Effector CD4-positive, alpha-beta T cell (primary cell): ENCODE measurements at places on chromosomes 7 and 10.
A peak's percentile ranks its signal among the peaks of the same experiment; 100 is the strongest.

- DNase-seq: no peak
These were observed 135.3 kb upstream of the FAM3C start for GRCh38 chr7:121531175-121532070.

GRCh38 chr7:108735814-108736213 is 166.1 kb downstream of the DNAJB9 start:
- DNase-seq: no peak

DNA sequence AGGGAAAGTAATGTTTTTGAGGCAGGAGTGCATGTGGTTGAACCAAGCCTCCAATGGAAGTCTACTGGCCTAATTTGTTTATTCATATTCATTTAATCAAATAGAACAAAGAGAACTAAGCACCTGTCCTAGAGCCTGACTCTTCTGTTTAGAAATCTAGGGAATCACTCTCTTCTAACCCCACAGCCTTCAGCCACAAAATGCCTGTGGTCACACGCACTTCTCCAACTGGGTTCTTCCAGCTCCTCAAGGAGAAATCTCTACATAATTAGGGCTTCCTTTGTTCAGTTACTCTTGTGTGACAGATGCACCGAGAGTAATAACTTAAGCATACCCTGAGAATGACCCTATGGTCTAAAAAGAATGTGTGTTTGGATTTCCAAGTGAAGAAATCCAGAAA is 133.7 kb upstream of the NAMPT start:
- DNase-seq: no peak

DNA sequence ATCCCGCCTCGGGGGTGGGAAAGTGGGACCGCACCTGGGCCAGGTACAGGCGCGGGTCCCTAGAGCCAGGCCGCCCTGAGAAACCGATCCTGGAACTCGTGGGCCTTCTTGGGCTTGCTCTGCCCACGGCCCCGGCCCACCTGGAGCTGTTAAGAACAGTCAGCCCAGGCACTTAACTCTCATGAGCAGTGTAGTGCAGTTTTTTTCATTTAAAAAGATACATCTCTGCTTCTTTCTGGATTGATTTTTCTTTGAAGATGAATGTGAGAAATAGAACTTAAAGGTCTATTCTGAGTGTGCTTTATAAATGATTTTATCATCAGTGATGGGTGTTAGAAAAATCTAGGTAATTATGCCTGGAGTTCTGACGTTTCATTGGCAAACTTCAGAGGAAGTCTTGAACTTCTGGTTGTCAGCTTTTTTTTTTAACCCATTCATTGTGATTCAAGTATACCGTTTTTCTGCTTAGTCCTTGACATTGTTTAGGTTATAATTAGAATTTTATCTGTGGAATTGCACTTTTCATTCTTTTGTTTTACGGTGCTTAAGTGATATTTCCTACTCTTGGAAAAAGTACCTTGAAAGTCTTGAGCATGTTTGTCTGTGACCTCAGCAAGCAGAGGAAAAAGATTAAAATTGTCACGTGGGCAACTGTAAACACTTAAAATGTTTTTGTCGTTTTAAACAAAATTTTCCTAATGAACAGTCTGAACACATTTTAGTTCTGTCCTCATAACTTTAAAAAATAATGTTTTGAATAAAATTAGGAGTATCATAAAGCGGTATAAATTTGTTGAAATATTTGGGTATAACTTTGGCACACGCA is 906 bp downstream of the CDK1 start:
- no peak for DNase-seq

DNA sequence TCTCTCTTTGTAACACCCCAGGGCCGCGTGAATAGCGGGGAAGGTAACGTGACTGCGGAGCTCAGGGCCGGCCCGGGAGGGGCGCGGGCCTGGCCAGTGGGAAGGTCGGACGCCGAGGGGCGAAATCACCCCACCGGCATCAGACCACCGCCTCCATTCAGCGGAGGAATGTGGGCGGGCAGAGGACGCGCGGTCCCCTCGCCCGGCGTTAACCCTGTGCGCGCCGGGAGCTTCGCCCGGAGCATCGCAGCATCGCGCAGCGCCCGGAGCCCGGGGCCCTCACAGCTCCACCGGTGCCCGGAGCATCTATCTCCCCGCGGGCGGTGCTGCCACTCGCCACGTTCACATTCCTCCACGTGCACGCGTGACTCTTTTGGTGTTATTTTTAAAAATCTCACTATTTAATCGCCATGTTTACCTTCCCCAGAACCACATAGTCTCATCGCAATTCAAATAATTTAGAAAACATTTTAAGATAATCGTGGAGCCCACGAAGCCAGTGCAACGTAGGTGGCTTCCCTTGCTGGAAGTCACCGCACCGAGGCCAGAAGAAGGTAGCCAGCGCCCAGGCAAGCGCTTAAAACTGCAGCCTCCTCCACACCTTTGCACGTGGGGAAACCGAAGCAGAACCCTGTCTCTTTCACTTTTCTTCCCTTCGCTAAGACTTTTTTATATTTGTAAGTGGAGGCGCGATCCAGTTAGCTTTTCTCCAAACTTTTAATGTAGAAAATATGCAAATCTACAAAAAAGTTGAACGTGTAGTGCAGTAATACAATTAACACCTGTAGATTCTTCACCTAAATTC is 21.8 kb downstream of the FGFBP3 start:
- DNase-seq: peak; percentile 7

GRCh38 chr7:2224934-2225333 is 7.8 kb downstream of the MAD1L1 start:
- DNase-seq: no peak

- no peak for DNase-seq
These were observed 123.3 kb downstream of the TWIST1 start for GRCh38 chr7:18993933-18994668.

GRCh38 chr10:45064998-45065397 is 64.3 kb downstream of the ZNF22 start:
- no peak for DNase-seq

DNA sequence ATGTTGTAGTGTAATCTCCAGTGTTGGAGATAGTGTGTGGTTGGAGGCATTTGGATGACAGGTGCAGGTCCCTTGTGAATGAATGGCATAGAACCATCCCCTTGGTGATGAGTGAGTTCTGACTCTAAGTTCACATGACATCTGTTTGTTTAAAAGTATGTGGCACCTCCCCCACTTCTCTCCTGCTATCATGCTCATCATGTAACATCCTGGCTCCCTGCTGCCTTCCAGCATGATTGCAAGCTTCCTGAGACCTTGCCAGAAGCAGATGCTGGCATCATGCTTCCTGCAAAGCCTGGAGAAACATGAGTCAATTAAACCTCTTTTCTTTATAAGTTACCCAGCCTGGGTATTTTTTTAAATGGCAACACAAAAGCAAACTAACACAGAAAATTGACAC is 499.0 kb upstream of the SEMA3D start:
- DNase-seq: no peak

DNA sequence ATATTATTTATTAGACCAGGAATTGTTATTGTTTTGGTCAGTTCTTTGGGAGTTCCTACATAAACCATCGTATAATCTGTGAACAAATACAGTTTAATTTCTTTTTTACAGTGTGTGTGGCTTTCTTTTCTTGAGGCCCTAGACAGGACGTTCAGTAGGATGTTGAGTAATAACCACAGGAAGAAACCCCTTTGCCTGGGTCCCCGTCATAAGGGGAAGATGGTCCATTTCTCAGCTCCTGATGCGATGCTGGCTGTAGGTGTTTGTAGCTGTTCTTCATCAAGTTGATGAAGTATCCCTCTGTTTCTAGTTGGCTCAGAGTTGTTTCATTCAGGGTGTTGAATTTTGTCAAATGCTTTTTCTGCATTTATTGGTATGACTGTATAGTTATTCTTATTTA is 219.7 kb upstream of the ADARB2 start:
- DNase-seq: no peak

DNA sequence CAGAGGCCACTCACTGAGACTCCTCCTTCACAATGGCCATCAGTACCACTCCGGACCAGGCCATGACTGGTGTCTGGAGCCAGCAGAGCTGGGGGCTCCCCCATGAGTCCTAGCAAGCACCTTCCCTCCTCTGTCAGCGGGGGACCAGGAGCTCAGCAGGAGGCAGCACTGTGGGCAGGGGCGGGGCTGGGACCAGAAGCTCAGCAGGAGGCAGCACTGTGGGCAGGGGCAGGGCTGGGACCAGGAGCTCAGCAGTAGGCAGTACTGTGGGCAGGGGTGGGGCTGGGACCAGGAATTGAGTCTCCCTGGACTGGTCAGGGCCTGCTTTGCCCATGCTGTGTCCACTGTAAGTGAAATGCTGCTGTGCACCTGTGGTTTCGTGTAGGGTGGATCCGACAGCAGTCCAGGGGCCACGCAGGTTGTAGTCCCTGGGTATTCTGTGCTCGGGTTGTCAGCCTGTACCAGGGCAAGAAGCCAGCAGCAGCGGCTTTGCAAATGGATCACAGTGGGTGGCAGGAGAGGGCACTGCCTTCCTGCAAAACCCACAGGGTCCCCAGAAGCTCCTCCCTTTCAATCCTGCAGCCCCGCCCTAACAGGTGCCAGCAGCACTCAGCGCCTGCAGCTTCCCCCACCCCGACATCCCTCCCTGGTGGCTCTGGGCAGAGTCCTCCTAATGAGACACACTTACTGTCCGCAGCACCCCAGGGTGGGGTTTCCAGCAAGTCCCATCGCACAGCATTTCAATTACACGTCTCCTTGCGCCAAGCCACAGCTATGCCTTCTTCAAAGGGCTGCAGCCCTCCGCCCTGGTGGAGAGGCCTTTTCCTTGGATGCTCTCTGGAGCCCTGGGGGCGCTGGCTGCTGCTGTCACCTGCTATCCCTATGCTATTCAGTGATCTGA is 220.5 kb downstream of the TCERG1L start:
- DNase-seq: no peak

- no peak for DNase-seq
These were observed 51.4 kb upstream of the EGFR start for GRCh38 chr7:54967377-54967776.

- DNase-seq: no peak
These were observed 101.8 kb downstream of the EGFR start for GRCh38 chr7:55120501-55121198.

DNA sequence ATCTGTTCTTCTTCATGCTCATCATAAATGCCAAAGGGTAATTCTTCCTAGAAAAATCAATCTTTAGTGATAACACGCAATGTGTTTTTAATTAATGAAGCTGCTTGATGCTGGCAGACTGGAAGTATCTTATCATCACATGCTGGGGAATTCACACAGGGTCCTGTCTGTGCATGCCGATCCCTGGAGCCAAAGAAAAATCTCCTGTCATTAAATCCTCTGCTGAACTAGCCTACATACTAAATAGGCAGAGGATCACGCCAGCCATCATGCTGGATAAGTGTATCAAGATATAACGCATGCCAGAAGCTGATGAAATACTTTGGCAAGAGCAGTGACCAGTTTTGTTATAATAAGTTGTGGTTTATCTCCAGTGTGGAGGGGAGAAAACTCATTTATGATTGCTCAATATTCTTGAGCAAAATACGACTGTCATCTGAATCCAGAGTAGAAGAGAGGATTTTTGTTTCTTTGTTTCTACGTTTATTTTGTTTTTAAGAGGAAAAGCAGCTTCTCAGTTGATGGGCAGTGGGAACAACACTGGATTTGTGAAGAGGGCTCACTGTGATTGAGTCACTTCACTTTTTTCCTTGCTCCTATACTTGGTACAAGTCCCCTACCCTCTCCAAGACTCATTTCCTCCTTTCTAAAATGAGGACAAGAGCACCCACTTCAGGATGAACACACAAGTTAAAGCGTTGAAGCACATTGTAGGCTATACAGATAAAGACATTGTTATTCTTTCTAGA is 649.1 kb downstream of the TNS3 start:
- DNase-seq: no peak

DNA sequence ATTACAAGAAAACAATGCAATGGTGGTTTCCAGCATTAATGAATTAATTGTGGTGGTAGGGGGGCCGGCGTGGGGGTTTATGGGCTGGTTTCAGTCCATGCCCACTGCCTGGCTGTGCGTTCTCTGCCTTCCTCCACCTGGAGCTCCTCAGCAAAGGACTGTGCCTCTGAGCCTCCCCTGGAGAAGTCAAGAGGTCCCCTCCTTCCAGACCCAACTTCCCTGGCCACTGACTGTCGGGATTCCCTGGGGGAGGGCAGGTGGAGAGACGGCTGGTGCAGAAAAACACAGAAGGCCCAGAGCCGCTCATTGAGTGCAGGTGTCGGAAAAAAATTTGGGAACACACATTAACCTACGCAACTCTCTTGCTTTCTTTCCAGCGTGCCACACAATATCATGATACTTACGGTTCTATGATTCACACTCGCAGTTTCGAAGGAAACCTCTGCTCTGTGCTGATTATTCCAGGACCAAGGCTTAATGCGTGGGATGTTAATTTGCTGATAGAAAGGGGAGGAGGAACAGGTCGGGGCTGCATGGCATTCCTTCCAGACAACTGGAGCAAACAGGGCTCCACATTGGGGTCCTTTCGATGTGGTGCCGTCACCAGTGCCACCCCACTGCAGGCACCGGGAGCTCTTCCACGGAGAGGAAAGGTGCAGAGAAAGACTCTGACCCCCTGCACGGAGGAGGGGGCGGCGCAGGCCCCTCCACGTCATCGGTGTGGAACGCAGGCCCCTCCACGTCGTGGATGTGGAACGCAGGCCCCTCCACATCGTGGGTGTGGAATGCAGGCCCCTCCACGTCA is 506.7 kb downstream of the DNAJB6 start:
- no peak for DNase-seq
